ENCODE measurements at places on chromosomes 3 and 15.

DNA sequence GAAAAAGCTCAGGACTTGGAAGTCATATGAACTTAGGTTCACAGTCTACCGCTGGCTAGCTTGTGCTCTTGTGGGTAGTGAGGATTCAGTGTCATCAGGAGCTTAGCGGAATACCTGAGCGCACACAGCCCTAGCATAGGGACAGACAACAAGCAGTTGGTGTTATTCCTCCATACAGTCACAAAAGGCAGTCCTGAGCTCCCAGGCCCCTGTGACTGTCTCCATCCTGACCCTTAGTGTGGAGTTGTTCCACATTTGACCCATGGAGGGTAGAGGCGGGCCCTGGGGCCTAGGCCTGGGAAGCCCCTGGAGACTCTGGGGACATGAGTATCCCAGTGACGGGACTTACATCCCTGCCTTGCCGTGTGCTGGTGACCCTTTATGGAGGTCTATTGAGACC lies 131.5 kb upstream of the PLXNA1 start:
- no peak for DNase-seq

DNA sequence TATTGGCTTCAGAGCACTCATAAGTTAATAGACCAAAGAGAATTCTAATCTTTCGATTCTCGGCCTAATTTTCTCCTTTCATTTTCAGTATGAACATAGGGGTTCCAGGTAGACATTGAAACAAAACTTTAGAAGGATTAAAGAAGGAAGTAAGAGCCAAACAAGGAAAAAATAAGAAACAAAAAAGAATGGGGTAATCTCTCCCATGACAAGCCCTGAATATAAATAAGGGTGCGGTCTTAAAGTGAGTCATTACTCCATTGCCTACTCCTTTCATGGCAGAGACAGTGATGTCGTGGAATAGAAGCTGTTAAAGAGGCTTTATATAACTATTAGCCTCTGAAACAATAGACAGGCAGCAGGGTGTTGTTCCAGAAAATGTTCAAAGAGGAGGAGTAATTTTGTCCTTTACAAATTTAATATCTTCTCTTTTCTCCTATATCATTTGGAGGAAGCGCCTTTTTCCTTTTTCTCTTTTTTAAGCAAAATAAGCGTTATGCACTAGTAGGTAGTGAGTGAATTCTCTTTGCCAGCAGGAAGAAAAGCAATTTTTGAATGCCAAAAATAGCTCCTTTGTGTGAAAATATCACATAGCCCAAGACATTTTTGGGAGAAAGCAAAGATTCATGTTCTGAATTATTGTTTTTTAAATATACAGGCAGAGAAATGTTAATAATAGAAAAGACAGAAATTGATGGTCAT lies 607.9 kb upstream of the KCNMB2 start:
- no peak for DNase-seq

GRCh38 chr15:68271854-68272471 lies 5.6 kb upstream of the FEM1B start:
- peak; percentile 30 for DNase-seq

GRCh38 chr3:23953523-23953922 lies 8.4 kb downstream of the NR1D2 start:
- no peak for DNase-seq

DNA sequence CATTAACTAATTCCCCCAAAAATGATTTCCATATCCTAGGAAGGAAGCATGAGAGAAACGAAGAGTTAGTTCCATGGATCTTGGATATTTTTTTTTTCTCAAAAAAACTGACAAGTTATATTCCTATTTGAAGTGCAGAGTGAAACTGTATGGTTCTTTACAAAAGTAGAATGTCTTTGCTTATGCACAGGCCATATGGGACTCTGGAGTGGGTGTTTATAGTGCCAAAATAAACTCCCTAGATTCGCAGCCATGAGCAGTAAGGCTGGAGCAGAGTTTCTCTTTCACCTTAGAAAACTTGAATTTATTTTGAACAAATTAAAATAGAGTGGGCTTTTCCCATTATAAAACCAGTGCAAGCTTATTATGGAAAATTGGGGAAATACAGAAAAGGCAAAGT lies 239.7 kb downstream of the PDCD6IP start:
- no peak for DNase-seq

- no peak for DNase-seq
These were observed 40.8 kb upstream of the KLF13 start for GRCh38 chr15:31285772-31286261.

DNA sequence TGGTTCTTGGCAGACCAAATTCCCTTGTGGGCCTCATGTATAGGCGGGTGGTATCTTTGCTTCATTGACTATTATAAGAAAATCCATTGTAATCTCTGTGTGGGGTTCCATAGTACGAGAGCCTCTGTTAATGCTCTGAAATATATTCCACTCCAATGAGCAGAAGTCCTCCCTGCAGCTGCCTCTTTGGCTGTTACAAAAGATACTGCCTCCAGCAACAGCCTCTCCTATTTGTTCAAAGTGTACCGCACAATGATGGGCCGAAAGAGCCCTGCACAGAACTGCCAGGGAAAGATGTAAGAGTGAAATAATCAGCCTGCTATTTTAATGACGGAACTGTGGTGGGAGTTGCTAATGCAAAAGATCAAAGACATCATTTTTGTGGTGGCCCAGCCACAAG lies 48.9 kb downstream of the GRK7 start:
- DNase-seq: no peak

- peak; percentile 53 for DNase-seq
These were observed 753 bp upstream of the MYO5A start for GRCh38 chr15:52529341-52529924.

- DNase-seq: no peak
These were observed 43.0 kb upstream of the UTS2B start for GRCh38 chr3:191373327-191373726.

Data from hypothalamus (tissue), 51 donors.